ENCODE measurements at places on chromosomes 1 and 21.

DNA sequence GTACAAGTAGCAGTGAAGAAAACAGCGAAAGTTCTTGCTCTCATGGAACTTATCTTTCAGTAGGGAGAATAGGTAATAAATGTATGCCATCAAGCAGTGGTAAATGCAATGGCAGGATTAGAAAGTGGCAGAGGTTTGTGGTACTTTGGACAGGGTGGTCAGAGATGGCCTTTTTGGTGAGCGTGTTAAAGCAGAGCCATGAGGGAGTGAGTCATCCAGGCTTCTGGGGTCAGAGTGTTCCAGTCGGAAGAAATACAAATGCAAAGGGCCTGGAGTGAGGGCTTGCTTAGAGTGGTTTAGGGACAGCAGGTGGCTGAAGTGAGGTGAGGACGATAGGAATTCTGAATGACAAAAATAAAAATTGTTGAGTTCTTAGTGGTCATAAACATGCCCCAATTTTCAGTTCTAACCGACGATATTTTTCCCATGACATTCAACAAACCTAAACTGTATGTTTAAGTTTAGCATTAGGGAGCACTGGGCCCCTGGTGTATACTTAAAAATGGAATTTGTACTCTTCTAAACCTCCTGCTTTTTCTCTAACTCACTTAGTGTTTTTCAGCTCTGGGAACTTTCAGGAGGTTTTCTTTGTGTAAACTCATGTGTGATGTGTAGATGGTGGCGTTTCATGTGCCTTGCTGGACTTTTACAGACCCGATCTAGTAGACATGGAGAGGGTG, 78.2 kb downstream of the MACF1 start:
- DNase-seq, result no peak

GRCh38 chr1:93629101-93630059, 52.3 kb downstream of the BCAR3 start:
- peak; percentile 57 for DNase-seq

DNA sequence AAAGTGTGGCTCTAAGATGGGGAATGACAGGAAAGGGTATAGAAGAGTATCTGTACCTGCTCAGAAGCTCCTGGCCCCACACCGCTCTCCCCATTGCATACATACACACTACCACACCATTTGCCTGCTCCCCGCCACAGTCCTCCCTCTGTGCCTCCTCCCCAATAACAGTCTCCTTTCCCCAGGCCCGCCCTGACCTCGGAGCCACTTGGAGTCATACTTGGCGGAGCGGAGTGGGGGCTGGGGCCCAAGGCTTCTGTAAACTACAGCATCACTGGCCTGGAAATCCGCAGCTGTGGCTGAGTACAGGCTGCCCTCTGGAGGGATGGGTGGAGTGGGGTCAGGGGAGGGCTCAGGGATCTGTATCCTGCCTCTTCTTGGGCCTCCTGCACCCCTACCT, 8.6 kb downstream of the SEMA6C start:
- no peak for DNase-seq

DNA sequence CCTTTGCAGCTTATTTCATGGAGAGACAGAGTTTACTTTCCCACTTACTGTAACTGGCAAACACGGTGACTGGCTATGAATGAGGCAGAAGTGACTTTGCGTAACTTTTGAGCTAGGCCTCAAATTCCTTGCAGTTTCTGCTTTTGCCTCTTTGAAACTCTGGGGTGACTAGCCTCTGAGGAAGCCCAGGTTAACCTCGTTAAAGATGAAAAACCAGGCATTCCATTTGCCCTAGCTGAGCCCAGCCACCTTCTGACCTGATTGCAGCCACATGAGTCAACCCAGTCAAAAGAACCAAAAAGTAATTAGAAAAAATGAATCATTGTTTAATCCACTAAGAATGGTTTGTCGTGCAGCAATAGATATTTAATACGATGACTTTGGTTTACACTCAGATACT, 20.4 kb downstream of the PRMT6 start:
- DNase-seq, result no peak
